Stimulated activated CD8-positive, alpha-beta memory T cell treated with anti-CD3 and anti-CD28 coated beads, Interleukin-4, amount 100 ng/mL, for 24 hours (primary cell): ENCODE measurements at places on chromosomes 5 and 9.

GRCh38 chr5:32339198-32339597 lies 26.5 kb upstream of the MTMR12 start:
- no peak for DNase-seq

- no peak for DNase-seq
Measured at GRCh38 chr5:26486631-26487030, 551.8 kb downstream of the CDH9 start.

GRCh38 chr5:1505506-1506241 lies 18.1 kb downstream of the LPCAT1 start:
- no peak for DNase-seq

- DNase-seq, result no peak
Measured at GRCh38 chr5:141941307-141941706, 16.7 kb downstream of the PCDH12 start.

DNA sequence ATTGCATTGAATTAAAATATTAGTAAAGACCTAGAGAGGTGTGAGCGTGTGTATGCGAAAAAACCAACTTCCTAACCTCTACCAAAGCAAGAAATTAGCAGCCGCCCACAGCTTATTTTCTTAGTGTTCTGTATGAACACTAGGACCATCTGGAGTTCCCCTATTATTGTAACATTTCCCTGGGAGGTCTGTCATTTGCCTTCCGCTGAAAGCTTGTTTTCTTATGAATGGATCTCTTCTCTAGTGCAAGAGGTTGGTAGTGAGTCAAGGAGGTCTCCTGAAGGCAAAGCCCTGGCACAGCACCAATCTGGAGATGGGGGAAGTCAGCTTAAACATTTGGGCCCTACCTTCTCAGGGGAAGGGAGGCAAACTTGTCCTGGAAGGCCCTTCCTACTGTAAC lies 10.8 kb downstream of the TNFSF8 start:
- DNase-seq, result no peak

DNA sequence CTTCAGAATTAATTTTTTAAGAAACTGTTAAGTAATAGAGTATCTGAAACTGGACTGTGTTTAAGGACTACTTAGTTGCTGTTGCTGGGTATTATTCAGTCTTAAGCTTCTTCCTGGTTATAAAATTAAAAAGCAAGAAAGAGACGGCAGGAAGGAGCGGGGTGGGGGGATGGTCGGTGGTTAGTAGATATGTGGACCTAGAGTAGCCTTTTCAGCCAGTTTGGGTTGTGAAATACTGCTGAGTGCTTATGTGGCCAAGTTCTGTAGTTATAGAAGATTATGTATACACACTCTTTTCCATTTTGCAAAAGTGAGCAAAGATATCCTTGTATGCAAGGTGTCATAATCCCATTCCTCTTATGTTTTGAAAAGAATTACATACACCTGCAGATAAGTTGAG lies 28.5 kb downstream of the TRIO start:
- DNase-seq, result no peak

DNA sequence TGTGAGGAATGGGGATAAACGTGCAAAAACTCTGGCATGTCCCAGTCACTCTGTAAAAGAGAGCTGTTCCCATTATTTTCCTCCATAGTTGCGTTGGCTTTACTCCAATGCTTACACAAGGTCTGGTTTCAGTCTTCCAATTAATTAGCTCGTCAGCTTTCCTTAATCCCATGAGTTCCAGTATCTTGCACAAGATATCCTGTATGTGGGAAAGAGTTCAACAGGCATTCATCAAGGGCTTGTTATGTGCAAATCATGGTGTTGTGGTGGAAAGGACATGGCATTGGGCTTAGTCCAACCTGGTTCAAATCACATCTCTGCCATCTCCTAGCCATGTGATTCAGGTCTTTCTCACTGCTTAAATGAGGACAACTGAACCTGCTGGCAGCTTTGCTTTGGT lies 77.5 kb upstream of the PANK3 start:
- no peak for DNase-seq

- no peak for DNase-seq
Measured at GRCh38 chr5:180330810-180331646, 22.1 kb downstream of the GFPT2 start.

- no peak for DNase-seq
Measured at GRCh38 chr5:116529615-116530014, 45.0 kb downstream of the SEMA6A start.

- DNase-seq, result no peak
Measured at GRCh38 chr5:125011014-125011413, 264.6 kb upstream of the ZNF608 start.

- DNase-seq, result no peak
Measured at GRCh38 chr5:168219515-168220410, 71.7 kb upstream of the WWC1 start.

DNA sequence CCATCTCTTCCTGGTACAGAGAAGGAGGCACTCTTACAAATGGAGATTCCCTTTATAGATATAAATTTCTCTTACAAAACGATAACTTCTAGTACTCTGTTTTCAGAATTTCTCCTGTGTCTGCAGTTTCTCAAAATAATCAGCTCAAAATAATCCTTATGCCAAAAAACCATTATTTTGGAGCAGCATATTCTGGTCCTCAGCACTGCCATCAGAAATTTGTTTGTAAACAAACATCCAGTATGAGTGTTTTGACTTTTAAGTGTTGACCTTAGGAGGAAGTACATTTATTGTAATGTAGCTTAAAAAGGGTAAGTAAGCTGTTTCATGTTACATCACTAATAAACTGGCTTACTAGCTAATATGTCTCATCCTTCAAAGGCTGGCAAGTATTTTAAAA lies 52.8 kb upstream of the SNAPC3 start:
- no peak for DNase-seq

DNA sequence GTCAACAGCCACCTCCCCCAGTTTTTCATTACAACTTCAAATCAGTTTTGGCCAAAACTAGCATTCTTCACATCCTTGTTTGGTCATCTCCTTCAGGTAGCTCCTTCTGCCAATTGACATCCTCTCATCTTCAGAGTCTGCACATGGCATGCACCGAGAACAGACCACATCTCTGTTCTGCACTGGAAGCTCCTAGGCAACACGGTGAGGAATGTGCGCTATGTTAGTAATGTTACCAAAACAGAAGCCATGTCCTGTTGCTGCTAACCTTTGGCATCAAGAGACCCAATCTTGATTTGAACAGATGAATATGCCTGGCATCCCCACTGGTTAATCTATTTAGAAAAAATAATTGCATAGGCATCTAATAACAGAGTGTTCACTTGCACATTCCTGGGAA lies 5.1 kb upstream of the HK3 start:
- DNase-seq, result no peak

DNA sequence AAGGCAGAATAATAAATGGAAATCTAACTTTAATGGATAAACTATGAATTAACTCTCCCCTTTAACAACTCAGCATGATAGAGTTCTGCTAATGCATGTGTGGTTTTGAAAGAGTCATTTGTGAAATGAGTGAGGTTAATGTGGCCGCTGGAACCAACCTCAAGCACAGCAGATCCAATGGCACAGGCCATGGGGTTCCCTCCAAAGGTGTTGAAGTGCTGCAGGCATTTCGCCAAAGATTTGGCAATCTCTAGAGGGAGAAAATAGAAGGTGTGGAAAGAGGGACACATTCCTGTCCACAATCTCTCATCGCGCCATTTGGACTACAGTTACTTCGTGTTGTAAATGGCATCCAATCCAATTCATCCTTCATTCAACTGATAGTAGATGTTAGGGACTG lies 35.0 kb downstream of the AGXT2 start:
- DNase-seq, result no peak

DNA sequence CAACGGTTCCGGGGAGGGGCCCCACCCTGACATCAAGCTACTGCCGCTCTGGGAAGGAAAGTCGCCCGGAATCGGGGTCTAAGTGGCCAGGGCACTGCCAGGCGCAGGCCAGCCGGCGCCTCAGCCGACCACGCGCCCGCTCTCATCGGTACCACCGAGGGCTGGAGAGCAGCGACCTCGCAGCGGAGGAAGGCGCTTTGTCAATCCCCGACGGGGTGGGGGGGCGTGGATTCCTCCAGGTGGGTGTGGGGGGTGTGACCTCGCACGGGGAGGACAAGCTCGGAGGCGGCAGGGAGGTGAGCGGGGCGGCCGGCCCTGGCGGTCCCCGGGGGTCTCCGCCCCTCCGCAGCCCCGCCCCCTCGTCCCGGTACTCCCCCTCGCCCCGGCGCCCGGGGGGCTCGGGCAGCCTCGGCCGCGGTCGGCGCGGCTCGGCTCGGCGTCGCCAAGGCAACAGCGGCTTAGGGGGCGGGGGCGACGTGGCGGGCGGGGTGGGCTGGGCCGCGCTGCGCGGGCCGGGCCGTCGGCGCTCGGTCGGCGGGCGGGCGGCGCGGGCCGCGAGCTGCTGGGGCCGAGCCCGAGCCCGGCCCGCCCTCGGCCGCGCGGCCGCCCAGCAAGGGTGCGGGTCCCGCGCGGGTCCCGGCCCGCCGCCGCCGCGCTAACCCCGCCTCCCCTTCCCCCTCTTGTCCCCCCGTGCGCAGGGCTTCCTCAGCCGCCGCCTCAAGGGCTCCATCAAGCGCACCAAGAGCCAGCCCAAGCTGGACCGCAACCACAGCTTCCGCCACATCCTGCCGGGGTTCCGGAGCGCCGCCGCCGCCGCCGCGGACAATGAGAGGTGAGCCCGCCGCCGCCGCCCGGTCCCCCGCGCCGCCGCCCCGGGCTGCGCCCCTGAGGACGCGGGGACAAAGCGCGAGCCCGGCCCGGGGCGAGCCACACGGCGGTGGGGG lies 47.5 kb downstream of the DAB2IP start:
- peak; percentile 36 for DNase-seq

- DNase-seq, result no peak
Measured at GRCh38 chr5:34660444-34660843, 4.3 kb downstream of the RAI14 start.

GRCh38 chr5:161001604-161002003 lies 149.6 kb upstream of the ATP10B start:
- no peak for DNase-seq

DNA sequence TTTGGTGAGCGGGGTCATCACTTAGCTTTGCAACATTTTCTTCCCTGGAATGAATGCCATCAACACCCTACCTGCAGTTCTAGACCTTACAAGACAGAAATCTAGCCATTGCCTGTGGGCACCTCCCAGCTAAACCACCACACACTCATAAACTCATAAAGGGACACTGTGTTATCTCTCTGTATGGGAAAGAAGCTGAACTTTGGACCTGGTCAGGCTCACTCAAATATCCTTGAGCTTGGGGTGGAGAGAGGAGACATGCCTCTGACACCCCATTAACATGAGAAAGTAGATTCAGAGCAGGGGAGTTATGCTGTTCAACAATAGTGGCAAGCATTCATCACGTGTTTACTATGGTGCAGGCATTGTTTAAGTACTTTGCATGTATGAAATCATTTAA lies 205.6 kb downstream of the ZNF462 start:
- no peak for DNase-seq

DNA sequence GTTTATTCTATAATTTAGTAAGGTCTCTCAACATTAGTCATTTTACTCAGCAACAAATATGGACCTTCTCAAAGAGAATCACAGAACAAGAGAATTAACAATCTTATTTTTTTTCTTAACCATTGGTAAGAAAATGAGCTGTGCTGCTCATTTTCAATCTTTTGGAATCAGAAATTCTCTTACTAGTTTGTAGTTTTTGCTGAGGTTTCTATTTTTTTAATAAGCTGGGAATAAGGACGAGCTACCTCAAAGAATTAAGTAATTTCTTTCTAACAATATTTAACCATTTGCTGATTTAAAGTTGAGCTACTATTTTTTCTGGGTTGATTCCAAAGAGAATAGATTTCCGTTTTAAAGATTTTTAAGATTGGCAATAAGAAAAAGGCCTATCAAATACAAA lies 44.2 kb downstream of the PLGRKT start:
- DNase-seq, result no peak

GRCh38 chr9:68730570-68731235 lies 25.7 kb downstream of the PIP5K1B start:
- no peak for DNase-seq

DNA sequence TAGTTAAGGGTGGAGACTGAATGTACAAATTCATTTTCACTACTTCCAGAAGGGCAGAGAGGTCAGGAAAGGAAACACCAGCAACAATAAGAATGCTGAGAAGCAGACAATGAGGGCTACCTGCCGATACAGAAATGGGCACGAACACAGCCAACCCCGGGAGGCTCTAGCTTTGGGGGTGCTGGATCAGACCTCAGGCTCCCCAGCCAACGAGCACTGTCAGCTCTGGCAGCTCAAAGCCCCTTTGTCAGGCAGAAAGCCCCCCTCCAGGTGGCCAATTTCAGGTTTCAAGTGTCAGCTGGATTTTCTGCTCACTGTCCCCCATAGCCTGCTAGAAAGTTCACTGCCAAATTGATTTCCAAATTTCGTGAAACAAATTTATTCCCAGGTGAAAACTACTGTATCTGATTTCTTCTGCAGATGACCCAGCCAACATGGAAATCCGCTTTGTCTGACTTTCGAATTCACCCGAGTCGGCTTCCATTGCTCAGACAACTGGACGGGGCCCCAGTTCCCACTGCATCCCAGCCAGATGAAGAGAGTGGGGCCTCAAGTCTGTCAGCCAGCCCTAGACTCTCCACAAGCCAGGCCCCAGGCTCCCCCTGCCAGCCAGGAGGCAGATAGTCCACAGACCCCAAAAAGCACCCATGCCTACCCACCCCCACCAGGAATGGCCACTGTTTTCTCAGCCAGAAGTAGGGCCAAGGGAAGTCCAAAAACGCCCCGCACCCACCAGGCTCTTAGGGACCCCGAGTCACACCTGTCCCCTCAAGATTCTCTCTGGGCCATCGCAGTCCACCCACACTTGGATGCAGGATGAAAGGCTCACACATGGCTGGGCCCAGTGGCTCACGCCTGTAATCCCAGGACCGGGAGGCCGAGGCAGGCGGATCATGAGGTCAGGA lies 96.5 kb upstream of the PHYKPL start:
- DNase-seq, result no peak

- no peak for DNase-seq
Measured at GRCh38 chr5:55415071-55415470, 107.3 kb downstream of the MTREX start.

DNA sequence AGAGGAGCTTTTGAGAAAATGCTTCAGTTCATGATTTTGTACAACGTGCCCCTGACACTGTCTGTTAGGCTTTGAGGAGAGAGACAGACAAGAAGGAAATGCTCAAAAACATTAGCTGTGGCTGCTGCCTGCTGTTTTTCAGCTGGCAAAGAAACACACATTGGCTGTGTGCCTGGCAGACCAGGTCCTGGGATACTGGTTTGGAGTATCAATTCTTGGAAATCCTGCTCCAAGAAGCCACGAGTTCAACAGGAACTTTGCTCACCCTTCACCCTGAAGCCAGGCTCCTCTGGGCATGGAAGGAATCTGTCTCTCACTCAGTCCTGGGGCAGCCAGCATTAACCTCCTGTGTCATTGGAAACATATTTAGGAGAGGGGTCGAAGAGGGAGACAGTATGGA lies 245.5 kb downstream of the AUH start:
- DNase-seq, result no peak
